ENCODE measurements at places on chromosomes 7 and 10.
A peak's percentile ranks its signal among the peaks of the same experiment; 100 is the strongest.

DNA sequence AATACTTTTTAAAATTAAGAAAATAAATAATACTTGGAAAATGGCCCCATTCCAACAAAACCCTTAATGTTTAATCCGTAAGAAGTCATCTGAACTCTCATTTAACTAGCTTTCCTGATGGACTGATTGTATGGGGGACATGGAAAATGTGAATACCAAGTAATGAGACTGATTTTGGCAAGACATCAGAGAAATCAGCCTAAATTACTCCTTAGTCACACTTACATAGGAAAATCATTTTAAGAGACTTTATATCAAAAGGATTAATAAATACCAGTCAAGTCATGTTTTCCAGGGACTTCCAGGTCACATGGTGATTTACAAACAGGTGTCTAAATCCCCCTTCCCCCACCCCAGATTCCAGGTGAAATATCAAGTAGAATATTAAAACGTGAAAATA, 58.2 kb downstream of the GRM8 start:
- DNase-seq, result no peak

GRCh38 chr10:127535802-127536515, 13.2 kb upstream of the NPS start:
- DNase-seq, result no peak

DNA sequence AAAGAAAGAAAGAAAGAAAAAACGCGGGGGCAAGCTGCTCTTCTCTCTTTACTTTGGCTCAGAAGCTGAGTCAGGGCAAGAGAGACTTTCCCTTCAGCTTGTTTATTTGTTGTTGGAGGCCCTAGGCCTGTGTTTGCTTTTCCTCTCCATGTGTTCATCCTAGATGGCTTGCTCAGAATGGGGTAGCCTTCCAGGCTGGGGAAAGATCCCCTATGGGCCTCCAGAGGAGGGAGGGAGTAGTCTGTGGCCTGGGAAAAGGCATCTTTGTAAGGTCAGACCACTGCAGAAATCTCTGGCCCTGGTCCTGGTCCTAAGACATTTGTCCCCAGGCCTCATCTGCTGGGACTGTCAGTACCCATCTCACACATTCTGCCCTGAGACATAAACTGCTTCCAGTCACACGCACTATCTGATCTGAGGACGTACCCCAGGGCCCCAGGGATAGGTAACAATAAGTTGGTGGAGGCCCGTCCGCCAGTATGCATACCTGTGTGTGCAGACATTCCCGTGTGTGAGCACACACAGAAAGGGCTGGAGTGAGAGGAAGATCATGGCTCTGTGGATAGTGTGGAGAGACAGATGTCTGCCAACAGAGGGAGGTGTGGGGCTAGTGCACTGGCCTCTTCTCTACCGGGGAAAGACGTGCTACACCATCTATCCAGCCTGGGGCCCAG, 4.9 kb upstream of the SCD start:
- peak; percentile 38 for DNase-seq

DNA sequence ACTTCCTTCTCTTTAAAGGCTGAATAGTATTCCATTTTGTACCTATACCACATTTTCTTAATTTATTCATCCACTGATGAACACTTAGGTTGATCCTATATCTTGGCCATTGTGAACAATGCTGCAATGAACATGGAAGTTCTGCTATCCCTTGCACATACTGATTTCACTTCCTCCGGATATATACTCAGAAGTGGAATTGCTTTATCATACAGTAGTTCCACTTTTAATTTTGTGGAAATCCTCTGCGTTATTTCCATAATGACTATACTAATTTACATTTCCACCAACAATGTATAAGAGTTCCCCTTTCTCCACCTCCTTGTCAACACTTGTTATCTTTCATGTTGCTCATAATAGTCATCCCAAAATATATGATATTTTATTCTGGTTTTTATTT, 312.6 kb downstream of the PLXDC2 start:
- no peak for DNase-seq

DNA sequence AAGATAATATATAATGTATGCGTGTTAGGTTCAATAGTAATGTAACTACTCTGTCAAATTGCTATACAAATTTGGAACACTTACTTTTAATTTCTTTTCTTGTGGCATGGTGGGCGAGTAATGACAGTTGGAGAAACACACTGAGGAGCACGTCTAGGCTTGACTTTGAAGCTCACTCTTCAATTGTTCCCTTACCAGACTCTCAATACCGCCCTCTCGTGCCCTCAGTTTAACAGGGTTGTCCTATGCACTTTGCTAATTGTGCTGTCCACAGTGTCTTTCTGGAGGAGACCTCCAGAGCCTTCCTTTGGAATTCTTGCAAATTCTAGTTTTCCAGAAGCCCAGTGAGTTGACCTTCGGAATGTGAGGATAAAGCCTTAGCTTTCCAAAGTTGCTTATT, 107.2 kb upstream of the RELN start:
- DNase-seq, result no peak

DNA sequence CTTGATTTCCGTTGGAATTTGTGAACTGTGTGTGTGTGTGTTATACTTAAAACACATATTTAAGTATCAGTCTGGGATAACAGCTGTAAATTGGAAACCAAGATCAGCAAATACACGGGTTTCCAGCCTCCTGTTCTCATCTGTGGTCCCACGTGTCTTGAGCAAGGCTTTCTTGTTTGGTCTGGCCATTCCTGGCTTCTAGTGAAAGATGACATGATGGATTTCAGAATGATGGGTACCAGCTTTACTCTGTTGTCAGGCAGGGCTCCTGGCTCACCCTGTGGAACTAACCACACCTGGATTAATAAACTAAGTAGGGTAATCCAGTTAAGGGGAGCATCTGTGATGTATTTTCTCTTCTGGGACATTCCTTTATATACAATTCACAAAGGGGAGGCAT, 346.2 kb upstream of the AOAH start:
- no peak for DNase-seq
